ENCODE measurements at places on chromosomes 11 and 22.

- DNase-seq = no peak
These were observed 52.2 kb downstream of the JAM3 start for GRCh38 chr11:134120921-134121526.

GRCh38 chr11:2076441-2076840 lies 62.7 kb downstream of the IGF2 start:
- DNase-seq = no peak

DNA sequence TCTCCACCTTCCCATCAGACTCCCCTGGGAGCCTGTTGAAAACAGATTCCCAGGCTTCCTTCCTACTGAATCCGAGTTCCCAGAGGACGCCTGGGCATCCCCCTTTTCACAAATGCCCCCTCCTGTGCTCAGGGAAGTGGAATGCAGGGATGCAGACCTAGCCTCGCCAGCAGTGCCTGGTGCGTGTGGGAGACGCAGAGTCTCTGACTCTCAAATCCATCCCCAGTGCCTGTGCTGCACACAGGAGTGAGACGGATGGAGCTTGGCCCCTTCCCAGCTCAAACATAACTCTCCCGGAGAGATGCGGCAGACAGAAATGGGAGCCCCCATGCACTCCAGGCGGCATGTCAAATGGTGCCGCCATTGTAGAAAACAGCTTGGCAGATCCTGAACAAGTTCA lies 62.6 kb downstream of the CTTN start:
- DNase-seq = no peak

- DNase-seq = peak; percentile 42
These were observed 15.2 kb downstream of the SERPINH1 start for GRCh38 chr11:75577207-75577606.

DNA sequence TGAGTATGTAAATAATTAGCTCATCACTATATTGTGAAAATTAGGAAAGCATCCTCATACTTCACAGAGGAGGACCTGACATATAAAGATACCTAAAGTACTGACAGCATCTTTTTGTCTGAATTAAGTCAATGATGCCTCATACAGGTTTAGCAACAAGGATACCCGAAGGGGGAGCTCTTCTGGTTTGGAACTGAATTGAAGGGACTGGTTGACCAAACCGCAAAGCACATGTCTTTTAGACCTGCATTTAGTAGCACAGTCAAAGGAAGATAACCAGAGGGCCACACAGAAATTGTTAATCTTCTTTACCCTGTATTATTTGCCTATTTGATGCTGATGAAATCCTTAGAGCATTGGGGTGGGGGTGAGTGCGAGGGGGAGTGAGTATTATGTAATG lies 12.9 kb upstream of the WT1 start:
- DNase-seq = no peak

DNA sequence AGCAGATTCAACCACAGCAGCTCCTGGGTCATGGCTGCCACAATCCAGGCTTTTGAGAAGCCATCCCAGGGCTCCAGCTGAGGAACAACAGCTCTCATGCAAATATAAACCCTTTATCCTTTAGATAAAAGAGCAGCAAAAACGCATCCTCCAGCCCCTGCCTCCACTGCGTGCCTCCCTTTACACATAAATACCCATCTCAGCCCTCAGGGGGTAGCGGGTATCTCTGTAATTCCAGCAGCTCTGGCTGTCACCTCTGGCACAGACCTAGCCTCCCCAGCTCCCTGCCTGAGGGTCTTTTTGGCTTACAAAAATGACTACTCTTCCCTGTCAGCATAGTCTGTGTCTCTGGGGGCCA lies 21.6 kb downstream of the LMO1 start:
- DNase-seq = no peak

DNA sequence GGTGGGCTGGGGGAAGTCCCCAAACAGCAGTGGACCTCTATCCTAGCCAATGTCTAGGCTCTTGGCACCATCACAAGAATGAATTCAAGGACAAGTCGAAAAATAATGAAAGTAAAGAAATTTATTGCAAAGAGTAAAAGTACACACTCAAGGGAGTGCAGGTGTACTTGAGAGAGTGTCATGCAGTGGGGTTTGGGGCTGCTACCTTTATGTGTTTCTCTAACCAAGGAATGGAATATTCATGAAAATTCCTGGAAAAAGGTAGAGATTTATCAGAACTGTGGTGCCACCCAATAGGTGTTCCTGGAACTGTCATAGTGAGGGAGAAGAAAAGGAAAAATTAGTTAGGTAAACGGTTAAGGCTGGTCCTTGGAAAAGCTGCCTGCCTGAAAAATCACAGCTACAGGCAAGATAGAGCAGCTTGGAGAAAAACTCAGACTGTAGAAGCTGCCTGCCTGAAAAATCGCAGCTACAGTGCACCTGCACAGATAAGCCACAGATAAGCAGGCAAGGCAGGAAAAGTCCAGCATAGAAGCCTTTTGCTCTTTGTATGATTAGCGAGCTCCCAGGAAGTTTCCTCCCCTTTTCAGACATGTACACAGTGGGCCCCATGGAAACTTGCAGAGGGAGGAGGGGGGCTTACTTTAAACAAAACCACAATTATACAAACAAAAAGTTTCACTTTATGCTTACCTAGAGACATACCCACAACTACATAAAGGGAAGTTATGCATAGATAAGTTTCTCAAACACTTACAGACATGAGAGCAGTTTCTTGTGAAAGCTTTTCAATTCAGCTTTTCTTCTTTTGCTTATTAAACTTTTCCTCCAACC lies 71.4 kb upstream of the B3GNT6 start:
- DNase-seq = no peak
